ENCODE measurements at places on chromosomes 5 and 9. TPM values are rescaled to one million over a fixed set of nuclear protein-coding genes. Genes with fewer than 3 reads are reported as not detected.

The TMEM171 gene
- total RNA-seq, result not detected

The HRH2 gene
- 1.4 TPM for total RNA-seq

The PCDHGB1 gene
- 5.7 TPM for total RNA-seq

The C5 gene
- 18.1 TPM for total RNA-seq

The HTR4 gene
- total RNA-seq, result 0.26 TPM

The PCDHB3 gene
- 4.6 TPM for total RNA-seq

The PCDHB11 gene
- 7.3 TPM for total RNA-seq

The C5orf52 gene
- total RNA-seq, result not detected

The FCN2 gene
- total RNA-seq, result not detected

The PLEKHG4B gene
- 3.7 TPM for total RNA-seq

The AP3S1 gene
- 159 TPM for total RNA-seq

The FOXD4L4 gene
- total RNA-seq, result not detected

The SH3GL2 gene
- total RNA-seq, result 4.5 TPM

The MINAR2 gene
- total RNA-seq, result 0.42 TPM

The PKD2L2 gene
- 0.21 TPM for total RNA-seq

The GPR151 gene
- not detected for total RNA-seq

The GGTA1 gene
- 10.2 TPM for total RNA-seq

The LEAP2 gene
- total RNA-seq, result 3.0 TPM

The PRR7 gene
- 0.58 TPM for total RNA-seq

The CCDC192 gene
- not detected for total RNA-seq

The ADAMTS16 gene
- total RNA-seq, result 13.5 TPM

The PGM5 gene
- 206 TPM for total RNA-seq

The GFRA3 gene
- total RNA-seq, result 2.4 TPM

The MCTP1 gene
- total RNA-seq, result 45.7 TPM

The FRMD3 gene
- total RNA-seq, result 10.8 TPM

The MARCOL gene
- not detected for total RNA-seq

The ELOVL7 gene
- 2.6 TPM for total RNA-seq

The ANXA2R gene
- 3.5 TPM for total RNA-seq

The TRAPPC13 gene
- 50.0 TPM for total RNA-seq

The GRM6 gene
- not detected for total RNA-seq

The GABRA6 gene
- total RNA-seq, result not detected

The IFNA16 gene
- total RNA-seq, result not detected

The FOXD4L3 gene
- not detected for total RNA-seq

The PRR16 gene
- total RNA-seq, result 7.6 TPM

The DOCK2 gene
- 19.1 TPM for total RNA-seq

Data from urinary bladder (tissue), 4 donors.